SIG-M5 (cell line): ENCODE measurements at places on chromosomes 2 and 18.

- DNase-seq: no peak
Measured at GRCh38 chr2:156470975-156471583, 34.9 kb downstream of the GPD2 start.

GRCh38 chr2:207139552-207139951, 26.2 kb downstream of the KLF7 start:
- DNase-seq: no peak

DNA sequence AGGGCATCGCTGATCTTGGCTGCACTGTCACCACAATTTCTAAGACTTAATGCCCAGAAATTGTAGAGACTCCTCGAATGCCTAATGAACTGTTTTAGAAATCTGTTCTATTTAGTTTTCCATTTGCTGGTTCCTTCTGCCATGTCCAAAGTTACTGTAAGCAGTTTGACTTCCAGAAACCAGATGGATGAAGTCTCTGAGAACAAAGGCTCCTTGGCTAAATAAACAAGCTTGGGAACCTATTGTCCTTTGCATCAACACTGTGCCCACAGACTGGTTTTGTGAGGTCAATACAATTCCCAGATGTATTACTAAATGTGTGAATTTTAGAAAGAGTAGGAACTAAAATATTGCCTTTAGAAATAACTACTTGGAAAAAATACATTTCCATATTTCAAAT, 600.2 kb downstream of the NYAP2 start:
- no peak for DNase-seq

- DNase-seq: no peak
Measured at GRCh38 chr2:239827523-239827890, 197.6 kb downstream of the NDUFA10 start.

- no peak for DNase-seq
Measured at GRCh38 chr2:188979187-188980114, 5.3 kb downstream of the COL3A1 start.

DNA sequence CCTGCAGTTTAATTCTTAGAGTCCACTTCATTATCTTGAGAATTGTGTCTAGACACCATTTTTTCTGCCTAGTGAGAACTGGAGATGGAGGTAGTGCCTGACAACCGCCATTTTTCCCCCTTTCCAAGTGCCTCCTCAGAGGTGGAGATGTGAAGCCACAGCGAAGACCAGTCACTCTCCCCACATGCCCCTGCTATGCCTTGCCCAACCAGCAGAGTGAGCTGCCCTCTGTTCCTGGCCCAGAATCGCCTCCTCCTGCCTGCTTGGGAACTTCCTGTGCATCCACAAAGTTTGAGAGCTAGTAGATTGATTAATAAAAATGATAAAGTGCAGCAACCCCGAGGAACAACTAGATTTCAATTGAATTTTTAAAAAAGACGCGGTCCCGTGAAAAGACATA, 123.3 kb downstream of the CLIP4 start:
- no peak for DNase-seq

- DNase-seq: no peak
Measured at GRCh38 chr2:202910698-202911097, 775 bp downstream of the WDR12 start.

DNA sequence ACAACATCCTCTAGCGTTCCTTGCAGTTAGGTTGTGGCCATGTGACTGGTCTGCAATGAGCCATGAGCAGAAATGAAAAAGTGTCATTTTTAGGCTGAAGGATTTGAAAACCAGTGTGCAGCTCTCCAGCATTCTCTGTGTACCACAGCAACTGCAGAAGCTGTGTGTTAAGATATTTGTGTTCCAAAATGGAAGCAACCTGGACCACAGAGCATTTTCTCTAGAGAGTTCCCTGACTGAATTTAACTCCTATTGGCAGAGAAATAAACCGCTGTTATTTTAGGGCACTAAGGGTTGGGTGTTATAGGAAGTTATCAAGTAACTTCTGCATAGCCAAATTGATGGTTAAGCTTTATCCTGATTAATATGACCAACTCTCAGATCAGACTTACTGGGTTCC, 257.2 kb upstream of the THUMPD2 start:
- DNase-seq: no peak

GRCh38 chr2:174036825-174037224, 71.7 kb upstream of the SP3 start:
- DNase-seq: no peak

DNA sequence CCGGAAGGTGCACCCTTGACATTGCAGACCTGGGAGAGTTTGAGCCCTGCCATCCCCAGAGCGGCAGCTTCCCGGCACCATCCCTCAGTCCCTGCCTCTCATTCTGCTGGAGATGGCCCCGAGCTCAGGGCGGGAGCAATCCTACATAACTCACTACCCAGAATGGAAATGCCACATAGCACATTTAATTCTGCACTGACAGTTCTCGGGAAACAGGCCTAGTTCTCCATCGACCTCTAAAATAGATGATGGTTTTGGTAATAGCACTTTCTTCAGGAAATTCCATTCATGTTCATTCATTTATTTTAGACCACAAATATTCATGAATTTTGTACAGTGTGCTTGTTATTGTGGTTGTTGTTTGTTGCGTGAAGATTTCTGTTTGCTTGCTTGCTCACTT, 92.9 kb upstream of the SLC14A2 start:
- DNase-seq: no peak

GRCh38 chr18:66632756-66633155, 28.9 kb upstream of the CDH19 start:
- DNase-seq: no peak
